ENCODE measurements at places on chromosomes 6 and 20.

DNA sequence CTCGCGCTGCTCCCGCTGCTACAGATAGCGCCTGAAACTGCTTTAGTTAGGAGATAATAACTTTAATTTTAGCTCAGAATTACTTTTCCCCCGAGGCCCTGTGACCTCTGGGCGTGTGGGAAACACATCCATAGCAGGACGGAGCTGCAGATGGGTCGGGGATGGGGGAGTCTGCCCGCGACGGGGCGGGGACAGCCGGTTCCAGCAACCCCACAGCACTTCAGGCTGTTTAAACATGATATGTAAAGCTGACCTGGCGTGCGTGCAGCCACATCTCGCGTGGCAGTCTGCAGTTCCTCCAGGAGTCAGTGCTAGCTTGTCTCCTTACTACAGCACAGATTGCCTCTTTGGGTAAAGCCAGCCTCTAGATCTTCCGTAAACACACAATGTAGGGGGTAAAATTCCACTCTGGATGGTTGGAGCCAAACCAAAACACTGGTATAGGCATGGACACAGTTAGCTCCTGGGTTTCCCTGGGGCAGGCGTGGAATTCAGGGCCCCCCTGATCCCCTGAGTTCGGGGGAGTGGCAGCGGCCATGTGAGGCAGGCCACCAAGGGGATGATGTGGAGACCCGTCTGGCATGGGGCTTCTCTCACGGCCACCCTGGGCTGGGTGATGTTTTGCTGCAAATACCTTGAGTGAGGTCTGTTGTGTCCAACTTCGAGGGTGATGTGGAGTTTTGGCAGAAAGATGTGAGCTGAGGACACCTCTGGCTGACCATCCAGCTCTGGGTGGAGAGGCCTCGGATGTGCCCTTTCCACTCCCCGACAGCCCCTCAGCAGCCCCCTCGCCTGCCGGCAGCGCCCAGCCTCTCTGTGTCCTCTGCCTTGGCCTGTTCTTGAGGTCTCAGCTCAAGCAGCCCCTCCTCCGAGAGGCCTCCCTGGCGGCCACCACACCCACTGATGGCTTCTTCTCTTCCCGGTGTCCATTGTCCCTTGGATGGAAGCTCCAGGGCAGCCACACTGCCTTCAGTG is 214.5 kb downstream of the TAF4 start:
- DNase-seq: no peak

GRCh38 chr6:160102956-160103824 is 18.4 kb upstream of the SLC22A1 start:
- peak; percentile 22 for DNase-seq

DNA sequence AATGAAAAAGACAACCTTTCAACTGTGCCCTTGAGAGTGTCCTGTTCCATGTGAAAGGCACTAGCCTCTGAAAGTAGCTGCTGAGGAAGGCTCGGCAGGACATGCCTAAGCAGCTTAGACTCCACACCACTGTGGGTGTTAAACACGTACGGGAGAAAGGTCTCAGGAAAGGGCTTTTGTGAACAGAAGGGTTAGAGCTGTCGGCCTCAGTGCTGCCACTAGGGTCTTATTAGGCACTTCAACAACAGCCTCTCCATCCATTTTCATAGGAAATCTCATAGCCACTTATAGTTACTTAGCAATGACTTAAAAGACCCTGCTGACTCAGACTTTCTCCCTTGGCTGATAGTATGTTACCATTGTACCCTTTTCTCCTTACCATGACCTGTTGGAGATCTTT is 662.8 kb downstream of the TBC1D32 start:
- DNase-seq: no peak

- DNase-seq: no peak
These were observed 11.2 kb upstream of the TTPAL start for GRCh38 chr20:44464514-44464913.

DNA sequence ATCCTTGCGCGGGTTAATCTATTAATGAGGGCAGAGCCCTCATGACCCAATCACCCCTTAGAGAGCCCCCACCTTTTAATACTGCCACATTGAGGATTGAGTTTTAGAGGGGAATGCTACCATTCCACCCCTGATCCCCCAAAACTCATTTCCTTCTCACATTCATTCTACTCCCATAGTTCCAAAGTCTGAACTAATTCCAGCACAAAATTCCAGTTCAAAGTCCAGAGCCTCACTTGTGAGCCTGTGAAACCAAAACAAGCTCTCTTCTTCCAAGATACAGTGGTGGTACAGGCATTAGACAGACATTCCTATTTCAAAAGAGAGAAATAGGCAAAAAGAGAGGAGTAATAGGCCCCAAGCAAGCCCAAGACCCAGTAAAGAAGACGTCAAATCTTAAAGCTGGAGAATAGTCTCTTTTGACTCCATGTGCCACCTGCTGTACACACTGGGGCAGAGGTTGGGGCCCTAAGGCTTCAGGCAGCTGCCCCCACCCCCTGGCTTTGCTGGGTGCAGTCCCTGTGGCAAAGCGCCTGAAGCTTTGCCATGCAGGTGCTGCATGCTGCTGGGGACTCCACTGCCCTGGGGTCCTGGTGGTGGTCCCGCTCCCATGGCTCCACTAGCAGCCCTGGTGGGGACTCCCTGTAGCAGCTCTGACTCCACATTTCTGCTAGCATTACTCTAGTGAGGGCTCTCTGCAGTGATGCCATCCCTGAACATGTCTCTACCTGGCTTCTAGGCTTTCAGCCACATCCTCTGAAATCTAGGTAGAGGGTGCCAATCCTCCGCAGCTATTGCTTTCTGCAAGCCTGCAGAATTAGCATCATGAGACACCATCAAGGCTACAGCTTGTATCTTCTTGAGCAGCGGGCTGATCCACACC is 41.3 kb downstream of the RSPH3 start:
- no peak for DNase-seq

DNA sequence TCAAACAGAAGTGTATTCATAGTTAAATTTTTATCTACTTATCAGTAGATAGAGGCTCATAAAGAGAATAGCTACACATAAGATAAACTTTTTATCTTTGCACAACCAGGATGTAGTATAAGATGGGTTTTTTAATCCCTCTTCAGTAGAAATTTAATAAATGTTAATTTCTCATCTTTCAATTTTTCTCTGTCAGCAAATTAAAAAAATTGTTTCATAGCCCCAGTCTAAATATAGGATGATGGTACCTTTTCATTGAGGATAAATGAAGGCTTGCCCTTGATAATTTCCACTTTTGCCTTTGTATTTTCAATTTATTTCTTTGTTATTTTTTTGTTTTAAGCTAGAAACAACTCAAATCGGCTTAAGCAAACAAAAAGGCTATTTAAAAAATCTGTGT is 251.2 kb upstream of the NOX3 start:
- no peak for DNase-seq

DNA sequence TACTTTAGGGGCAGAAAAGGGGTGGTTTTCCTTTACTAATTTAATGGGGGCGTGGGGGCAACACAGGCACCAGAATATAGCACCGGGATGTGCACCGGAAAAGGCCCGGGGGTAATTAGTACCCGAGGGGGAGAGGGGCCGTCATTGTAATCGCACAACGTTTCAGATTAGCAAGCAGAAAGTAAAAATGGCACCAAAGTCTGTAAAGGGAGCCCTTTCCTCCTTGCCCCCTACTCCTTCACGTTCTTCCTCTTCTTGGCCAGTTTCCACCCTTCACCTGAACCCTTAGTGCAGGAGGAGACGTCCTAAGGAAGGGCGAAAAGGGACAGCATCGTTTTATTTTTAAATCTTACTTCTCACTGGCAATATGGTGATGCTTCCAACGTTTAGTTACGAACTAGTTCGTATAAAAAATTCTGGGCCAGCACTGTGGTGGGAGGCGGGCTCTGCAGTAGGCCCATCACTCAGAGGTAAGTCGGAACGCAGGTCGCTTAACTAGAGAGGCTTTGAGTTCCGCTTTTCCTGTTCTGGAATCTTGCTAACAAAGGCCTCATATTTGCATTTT is 742 bp upstream of the CEP85L start:
- DNase-seq: no peak

- no peak for DNase-seq
These were observed 891.2 kb downstream of the C6orf118 start for GRCh38 chr6:164418262-164418588.

- DNase-seq: no peak
These were observed 172.2 kb downstream of the CDC5L start for GRCh38 chr6:44559486-44560270.
